ENCODE measurements at places on chromosomes 2 and 18. TPM values are rescaled to one million over a fixed set of nuclear protein-coding genes. Genes with fewer than 3 reads are reported as not detected.

The CCDC68 gene
- 1.3 TPM for total RNA-seq

The MERTK gene
- total RNA-seq = 1.4 TPM

The MGAT4A gene
- total RNA-seq = 0.38 TPM

The UGT1A10 gene
- total RNA-seq = not detected

The MYCN gene
- total RNA-seq = not detected

The MAB21L4 gene
- total RNA-seq = not detected

The GALR1 gene
- total RNA-seq = not detected

The LMAN1 gene
- 84.0 TPM for total RNA-seq

The TCF23 gene
- not detected for total RNA-seq

The PGAP1 gene
- total RNA-seq = 0.74 TPM

The RASGRP3 gene
- 1.2 TPM for total RNA-seq

The ERICH2 gene
- total RNA-seq = 1.3 TPM

DNA sequence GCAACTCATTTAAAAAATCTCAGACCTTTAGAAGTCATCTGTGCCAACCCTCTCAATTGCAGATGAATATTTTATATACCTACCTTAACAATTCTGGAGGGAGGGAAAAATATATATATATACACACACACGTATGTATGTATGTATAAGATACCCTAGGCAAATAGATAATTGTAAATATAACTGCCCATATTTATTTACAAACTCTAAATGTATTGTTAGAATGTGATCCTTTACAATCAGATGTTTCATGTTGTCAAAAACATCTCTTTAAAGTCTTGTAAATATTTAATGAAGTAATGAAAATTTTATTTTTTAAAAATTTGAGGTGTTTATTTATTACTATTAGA lies 11.6 kb downstream of the ANKRD12 start:
- no peak overlapping the region for H3K27ac ChIP-seq
- no peak for DNase-seq

GRCh38 chr2:224036731-224037361 lies 2.2 kb downstream of the SERPINE2 start:
- H3K27ac ChIP-seq = no peak overlapping the region
- peaks cover 34% of the 10 kb centered on the region for H3K27me3 ChIP-seq
- no peak for DNase-seq
- H3K4me1 ChIP-seq = no peaks in the 10 kb centered on the region

- DNase-seq = no peak
- no peaks in the 10 kb centered on the region for H3K27me3 ChIP-seq
- H3K4me1 ChIP-seq = no peaks in the 10 kb centered on the region
- no peaks in the 10 kb centered on the region for H3K36me3 ChIP-seq
Measured at GRCh38 chr2:137675584-137676327, 288.5 kb upstream of the HNMT start.

- no peaks in the 10 kb centered on the region for H3K4me1 ChIP-seq
- no peaks in the 10 kb centered on the region for H3K27me3 ChIP-seq
- no peak for DNase-seq
- H3K36me3 ChIP-seq = no peaks in the 10 kb centered on the region
Measured at GRCh38 chr2:188176620-188177019, 115.1 kb upstream of the GULP1 start.

DNA sequence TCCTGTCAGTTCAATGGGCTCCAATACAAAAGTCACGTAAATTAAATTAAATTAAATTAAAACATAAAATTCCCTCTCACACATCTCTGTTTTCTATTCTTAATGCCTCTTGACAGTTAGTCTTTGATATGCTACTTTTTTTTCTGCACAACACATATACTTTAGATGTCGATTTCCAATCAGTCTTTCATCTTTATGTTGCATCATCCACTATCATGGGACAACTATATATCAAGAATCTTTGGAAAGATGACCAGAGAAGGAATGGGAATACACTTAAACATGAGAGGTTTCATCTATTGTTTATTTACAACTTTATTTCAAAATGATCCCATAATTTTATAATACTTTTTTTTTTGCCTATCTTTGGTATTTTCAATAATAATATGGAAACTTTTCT lies 733.3 kb upstream of the FANCL start:
- H3K4me1 ChIP-seq = no peaks in the 10 kb centered on the region
- no peak for DNase-seq
- H3K36me3 ChIP-seq = no peaks in the 10 kb centered on the region
- H3K4me3 ChIP-seq = no peak overlapping the region
- H3K27me3 ChIP-seq = no peaks in the 10 kb centered on the region

DNA sequence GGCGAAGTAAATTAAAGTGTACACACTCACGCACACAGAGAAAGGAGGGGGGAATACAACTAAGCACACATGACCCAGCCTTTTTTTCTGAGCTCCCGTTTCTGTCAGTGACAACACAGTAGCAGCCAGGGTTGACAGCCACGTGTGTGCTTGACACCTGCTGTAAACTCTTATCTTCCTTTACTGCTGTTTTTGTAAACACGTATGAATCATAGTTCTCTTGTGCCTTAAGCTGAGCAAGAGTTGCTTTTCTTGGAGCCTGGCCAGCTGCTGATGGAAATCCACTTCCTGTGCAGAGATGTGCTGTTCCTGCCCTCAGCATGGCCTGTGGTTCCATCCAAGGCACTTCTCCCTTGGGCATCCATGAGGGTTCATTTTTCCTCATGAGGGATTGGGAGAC lies 561.9 kb downstream of the GALR1 start:
- DNase-seq = no peak
- H3K4me1 ChIP-seq = no peaks in the 10 kb centered on the region
- H3K27me3 ChIP-seq = no peaks in the 10 kb centered on the region
- no peaks in the 10 kb centered on the region for H3K36me3 ChIP-seq
- no peak overlapping the region for H3K27ac ChIP-seq

DNA sequence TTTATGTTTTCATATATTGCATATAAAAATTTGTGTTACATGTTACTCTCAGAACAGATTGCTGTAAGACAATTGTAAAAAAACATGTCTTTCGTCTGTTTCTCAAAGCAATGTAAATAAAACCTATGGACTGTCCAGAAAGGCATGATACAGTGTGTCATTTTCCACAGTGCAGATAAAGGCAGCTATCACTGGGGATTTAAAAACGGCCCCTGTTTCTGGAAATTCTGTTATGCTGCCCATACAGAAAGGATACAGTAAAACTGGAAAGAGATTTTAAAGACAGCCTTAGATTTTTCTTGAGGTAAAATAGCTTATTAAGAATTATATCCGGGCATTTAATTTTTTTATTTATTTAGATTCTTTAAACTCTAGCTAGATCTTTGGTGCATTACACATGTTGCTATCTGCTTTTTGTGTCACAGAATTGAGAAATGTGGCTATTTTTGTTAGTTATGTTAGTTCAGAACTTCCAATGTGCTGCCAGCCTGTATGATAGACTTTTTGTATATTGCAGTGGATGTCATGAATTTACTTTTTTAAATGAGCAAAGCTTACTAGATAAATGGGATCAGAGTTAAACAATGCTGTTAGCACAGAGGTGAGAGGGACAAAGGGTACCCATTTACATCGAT lies 859 bp upstream of the INO80D start:
- H3K27me3 ChIP-seq = no peaks in the 10 kb centered on the region
- DNase-seq = peak; percentile 17
- peak overlapping the region; percentile 96 for H3K27ac ChIP-seq
- peak overlapping the region; percentile 76 for H3K4me3 ChIP-seq

DNA sequence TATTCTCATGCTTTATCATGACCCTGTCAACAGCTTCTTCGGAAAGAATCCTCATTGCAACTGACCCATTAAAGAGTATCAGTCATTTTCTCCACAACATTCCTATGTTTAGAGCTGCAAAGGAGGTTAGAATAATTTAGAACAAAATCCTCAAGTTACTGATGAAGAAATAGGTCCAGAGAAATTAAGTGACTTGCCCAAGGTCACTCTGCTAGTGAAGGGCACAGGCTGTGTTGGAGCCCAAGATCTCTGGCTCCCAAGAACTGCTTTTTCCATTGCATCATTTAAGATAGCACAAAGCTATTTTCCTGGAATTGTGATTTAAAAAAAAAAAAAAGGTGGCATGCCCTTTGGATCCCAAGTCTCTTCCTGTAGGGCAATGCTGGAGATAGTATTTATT lies 9.6 kb downstream of the IRS1 start:
- no peaks in the 10 kb centered on the region for H3K27me3 ChIP-seq
- H3K27ac ChIP-seq = no peak overlapping the region
- no peaks in the 10 kb centered on the region for H3K36me3 ChIP-seq
- H3K4me1 ChIP-seq = no peaks in the 10 kb centered on the region
- DNase-seq = no peak

DNA sequence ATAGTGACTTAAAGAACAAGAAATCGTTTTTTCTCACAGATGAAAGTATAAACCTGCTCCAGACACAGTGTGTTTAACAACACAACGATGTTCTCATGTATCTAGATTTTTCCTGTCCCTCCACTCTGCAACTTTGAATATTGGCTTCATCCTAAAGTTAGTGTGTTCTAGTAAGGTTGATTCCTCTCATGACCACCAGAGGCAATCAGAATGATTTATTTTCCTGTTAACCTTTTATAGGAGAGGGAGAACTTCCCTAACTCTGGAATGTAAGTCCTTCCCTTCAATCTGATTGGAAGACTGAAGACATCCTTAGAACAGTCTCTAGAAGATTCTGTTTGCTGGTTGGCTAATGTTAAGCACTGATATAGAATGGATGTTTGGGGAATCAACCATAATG lies 41.0 kb upstream of the TAF4B start:
- peaks cover 6% of the 10 kb centered on the region for H3K27me3 ChIP-seq
- no peaks in the 10 kb centered on the region for H3K36me3 ChIP-seq
- DNase-seq = no peak
- no peak overlapping the region for H3K27ac ChIP-seq

- no peaks in the 10 kb centered on the region for H3K4me1 ChIP-seq
- H3K4me3 ChIP-seq = no peak overlapping the region
- H3K36me3 ChIP-seq = no peaks in the 10 kb centered on the region
Measured at GRCh38 chr18:22846088-22846683, 86.9 kb upstream of the RBBP8 start.

DNA sequence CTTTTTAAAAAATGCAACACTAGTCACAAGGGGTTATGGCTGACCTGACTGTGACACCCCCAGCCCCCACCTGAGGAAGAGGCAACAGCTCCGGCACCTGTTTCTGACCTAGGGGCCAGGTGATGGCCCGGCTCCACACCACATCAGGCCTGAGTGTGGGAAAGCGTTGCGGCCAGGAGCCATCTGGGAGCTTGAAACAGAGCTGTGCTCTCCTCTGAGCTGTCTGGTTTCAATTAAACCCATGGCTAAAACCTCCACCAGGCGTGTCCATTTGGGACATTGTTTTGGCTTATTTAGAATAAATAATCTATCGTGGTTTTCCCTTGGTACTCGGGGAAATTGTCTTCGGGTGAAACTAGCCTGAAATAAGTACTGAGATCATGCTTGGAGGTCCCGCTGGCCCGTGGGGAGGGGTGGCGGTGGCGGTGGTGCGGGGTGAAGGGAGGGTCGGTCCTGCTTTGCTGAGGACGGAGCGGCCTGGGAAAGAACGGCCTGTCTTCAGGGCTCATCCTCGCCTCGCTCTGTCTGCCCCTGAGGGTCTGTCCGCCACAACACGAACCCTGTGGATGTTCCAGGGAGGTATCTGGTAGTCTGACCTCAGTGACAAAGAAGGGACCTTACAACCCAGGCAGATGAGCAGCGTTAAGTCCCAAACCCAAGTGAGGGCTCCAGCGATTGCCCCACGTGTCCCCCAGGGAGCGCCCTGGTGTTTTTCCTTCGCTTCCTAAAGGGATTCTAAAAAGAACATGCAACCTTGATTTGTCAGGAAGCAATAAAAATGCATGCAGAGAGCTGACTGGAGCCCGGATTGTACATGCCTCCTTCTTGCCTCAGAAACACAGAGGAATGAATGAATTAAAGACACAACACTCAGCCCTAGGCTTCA lies 58.7 kb downstream of the IL1RL2 start:
- no peaks in the 10 kb centered on the region for H3K4me1 ChIP-seq
- H3K27me3 ChIP-seq = no peaks in the 10 kb centered on the region

- H3K27ac ChIP-seq = peak overlapping the region; percentile 28
- H3K4me1 ChIP-seq = no peaks in the 10 kb centered on the region
- peak; percentile 15 for DNase-seq
- H3K27me3 ChIP-seq = no peaks in the 10 kb centered on the region
- no peak overlapping the region for H3K4me3 ChIP-seq
Measured at GRCh38 chr2:204452464-204453023, 92.7 kb upstream of the PARD3B start.

- H3K36me3 ChIP-seq = no peaks in the 10 kb centered on the region
- no peaks in the 10 kb centered on the region for H3K4me1 ChIP-seq
- no peak overlapping the region for H3K4me3 ChIP-seq
- H3K27ac ChIP-seq = no peak overlapping the region
- no peaks in the 10 kb centered on the region for H3K27me3 ChIP-seq
- DNase-seq = no peak
Measured at GRCh38 chr2:2182551-2183071, 148.5 kb downstream of the MYT1L start.

GRCh38 chr18:4453567-4453873 lies 1.6 kb downstream of the DLGAP1 start:
- no peak overlapping the region for H3K27ac ChIP-seq
- H3K36me3 ChIP-seq = no peaks in the 10 kb centered on the region
- no peaks in the 10 kb centered on the region for H3K27me3 ChIP-seq
- no peaks in the 10 kb centered on the region for H3K4me1 ChIP-seq

DNA sequence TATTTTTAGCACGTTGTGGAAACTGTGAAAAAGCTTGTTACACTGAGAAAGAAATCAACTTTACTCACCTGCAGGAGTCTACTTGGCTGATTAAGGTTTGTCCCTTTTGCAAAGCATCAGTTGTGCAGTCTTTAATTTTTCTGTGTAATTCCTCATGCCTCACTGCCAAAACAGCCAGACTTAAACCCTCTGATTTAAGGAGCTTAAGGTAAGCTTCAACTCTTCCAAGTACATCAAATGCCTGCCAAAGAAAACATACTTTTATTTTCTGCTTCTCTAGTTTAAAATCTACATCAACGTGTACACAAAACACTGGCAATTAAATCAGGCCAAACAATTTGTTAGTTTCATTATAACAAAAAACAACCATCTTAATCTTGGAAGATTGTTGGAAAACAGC lies 98.0 kb upstream of the TTN start:
- no peaks in the 10 kb centered on the region for H3K4me1 ChIP-seq
- no peak for DNase-seq
- no peak overlapping the region for H3K27ac ChIP-seq

DNA sequence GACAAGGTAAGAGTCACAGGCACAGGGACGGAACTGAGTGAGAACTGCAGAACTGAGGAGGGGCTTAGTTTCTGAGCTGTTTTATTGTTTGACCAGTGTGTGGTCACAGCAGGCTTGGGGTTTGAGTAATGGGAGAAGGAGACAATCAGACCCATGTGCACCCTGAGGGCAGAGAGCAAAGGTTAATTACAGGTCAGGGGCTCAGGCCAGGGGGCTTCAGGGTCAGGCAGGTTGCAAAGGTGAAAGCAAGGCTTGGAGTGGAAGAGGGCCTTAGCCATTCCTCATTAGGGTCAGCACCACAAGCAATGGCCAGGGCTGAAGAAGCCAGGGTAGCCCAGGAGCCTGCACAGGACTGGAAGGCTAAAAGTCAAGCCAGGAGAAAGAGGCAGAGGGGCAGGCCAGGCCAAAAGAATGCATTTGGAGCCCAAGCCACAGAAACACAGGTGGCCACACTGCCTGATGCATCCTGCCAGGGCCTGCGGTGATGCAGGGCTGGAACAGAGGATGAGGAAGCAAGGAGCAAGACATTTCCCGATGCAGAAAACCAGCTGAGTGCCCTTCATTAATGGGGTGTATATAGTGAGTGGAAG lies 209.8 kb upstream of the GYPC start:
- no peak for DNase-seq
- no peaks in the 10 kb centered on the region for H3K36me3 ChIP-seq
- H3K4me1 ChIP-seq = no peaks in the 10 kb centered on the region
- no peak overlapping the region for H3K27ac ChIP-seq
- H3K27me3 ChIP-seq = no peaks in the 10 kb centered on the region
- no peak overlapping the region for H3K4me3 ChIP-seq
